T-helper 2 cell (primary cell): ENCODE measurements at places on chromosomes 1 and 21.

GRCh38 chr1:70042090-70042731 lies 163.2 kb downstream of the LRRC40 start:
- DNase-seq: no peak

DNA sequence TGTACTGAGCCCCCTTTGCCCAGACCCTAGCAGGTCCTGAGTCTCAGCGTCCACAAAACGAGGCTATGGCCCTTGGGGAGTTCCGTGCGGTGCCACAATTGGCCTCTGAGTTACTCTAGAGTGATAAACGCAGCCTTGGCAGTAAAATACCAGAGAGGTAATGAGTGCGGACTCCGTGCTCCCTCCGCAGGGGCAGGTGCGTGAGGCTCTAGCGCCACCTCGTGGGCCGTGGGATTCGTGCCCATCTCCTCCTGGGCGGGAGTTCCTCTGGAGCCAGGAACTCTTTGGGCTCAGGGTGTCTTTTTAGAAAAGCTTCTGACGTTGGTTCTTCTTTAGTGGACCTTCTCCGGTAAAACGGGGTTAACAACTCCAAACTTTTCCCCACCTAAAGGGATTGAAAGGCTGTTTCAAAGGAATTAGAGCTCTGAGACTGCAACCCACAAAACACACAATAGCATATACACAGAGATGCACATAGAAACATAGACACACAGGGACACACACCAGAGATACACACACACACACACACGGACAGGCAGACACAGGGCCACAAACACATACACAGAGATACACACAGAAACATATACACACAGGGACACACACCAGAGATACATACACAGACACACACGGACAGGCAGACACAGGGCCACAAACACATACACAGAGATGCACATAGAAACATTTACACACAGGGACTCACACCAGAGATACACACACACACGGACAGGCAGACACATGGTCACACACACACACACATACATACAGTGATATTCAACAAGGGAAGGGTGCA lies 99.4 kb downstream of the KCNJ15 start:
- DNase-seq: no peak

DNA sequence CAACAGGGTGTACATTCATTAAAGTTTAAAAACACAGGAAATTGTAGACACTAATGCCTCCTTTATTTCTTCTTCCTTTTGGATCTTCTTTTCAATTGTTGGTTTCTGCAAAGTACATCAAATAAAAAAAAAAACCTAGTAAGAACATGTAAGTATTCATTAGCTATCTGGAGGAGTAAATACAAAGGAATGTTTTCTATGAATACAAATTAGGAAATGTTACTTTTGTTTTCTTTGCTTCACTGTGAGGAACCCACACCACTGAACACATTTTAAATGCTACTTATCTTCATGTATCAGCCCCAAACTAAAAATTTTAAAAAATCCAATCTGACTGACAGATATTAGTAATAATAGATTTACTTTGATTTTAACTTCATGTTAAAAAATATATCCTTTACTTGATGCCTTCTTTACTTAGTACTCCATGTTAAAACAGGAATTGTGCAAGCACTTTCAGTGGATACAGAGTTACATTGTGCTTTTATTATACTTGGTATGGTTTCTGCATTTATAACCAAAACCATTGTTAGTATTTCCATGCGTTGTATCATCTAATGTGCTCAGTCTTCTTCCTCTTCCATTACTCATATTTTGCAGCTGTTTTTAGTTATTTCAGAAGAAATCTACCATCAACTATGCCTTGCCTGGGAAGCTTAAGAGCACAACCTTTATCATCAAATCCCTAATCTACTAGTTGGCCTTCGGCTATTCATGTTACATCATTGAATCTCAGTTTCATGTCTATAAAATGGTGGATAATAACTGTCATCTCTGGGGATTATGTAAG lies 236.9 kb upstream of the DPYD start:
- no peak for DNase-seq

DNA sequence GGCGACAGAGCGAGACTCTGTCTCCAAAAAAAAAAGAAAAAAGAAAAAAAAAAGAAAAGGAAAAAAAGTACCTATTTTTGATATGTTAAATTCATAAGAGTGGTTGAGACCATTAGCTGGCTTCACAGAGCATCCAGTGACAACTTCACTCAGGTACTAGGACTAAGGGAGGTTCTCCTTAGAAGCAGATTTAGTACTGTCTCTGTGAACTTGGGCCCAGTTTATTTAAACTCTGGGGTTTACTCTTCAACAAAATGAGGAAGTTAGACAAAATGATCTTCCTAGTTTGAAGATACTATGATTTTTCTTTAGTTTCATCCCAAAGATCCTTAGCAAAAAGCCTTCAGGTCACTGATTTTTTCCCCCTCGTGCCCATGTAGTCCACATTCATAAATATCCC lies 21.2 kb downstream of the MACO1 start:
- DNase-seq: no peak

DNA sequence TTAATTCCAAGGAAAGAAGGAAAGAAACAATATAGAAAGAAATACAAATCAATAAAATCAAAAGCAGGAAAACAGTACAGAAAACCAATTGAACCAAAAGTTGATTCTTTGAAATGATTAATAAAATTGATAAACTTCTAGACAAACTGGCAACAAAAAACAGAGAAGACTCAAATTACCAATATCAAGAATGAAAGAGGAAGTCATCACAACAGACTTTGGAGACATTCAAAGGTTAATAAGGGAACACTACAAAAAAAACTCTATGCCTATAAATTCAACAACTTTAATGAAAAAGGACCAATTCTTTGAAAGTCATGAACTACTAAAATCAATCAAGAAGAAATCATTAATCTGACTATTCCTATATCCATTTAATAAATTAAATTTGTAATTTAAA lies 329.3 kb upstream of the NR5A2 start:
- no peak for DNase-seq

DNA sequence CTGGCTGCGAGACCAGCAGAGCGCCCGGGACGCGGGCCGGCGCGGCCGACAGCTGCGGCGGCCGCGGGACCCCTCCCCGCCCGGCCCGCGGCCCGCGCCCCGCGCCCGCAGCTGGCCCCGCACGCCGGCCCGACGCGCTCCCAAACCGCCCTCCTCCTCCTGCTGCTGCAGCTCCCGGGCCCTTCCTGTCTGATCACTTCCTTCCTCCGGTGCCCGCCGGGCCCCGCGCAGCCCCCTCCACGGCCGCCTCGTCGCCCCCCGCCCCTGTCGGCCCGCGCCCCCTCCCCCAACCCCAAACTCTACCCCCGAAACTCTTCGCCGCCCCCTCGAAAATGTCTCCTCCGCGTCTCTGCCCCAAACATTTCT lies 594 bp downstream of the LUZP1 start:
- no peak for DNase-seq

- no peak for DNase-seq
These were observed 75.5 kb downstream of the LRRC7 start for GRCh38 chr1:69643266-69643665.

GRCh38 chr1:54559111-54559548 lies 11.1 kb downstream of the ACOT11 start:
- DNase-seq: no peak

- DNase-seq: no peak
These were observed 29.0 kb downstream of the ETS2 start for GRCh38 chr21:38834725-38835124.

GRCh38 chr1:175566247-175566646 lies 177.1 kb downstream of the TNR start:
- DNase-seq: no peak

DNA sequence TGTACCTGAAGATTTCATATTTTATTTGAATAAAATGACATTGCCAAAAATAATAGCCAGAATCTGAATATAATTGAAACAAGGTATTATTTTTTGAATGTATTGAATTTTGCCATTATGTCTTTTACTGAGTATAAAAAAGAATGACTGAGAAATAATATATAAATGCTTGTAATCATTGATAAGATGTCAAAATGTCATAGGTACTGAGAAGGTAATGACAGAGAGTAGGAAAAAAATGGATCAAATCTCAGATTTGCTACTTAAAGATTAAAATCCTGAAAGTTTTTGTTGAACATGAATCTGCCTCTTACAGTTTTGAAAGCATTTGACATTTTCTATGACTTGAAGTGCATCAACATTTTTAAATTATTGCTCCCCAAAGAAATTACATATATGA lies 1069.9 kb upstream of the ADGRL4 start:
- no peak for DNase-seq

- DNase-seq: no peak
These were observed 67.4 kb downstream of the KCNJ6 start for GRCh38 chr21:37848721-37849490.

DNA sequence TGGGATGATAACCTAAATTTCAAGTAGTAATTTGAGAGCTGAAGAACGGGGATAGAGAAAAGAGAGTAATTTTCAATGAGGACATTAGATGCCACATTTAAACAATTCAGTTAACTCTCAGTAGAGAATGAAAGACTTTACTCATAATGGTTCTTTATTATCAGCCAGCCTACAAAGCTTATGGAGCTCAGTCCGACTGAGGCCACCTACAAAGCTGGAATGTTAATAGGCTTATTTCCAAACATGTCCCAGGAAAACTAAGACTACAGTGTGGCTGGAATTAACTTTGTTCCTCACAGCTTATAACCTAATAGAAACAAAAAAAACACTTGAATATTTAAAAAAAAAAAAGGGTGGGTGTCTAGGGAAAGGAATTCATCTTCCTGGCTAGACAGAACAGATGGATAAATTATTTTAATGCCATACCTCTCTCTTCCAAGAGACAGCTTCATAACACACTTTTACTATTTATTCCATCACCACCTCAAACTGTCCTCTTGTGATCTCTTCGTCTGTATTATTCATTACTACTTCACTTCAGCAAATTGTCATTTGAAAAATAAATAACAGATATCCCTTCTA lies 9.8 kb downstream of the SLC19A2 start:
- DNase-seq: no peak

GRCh38 chr1:83697220-83697619 lies 301.7 kb downstream of the TTLL7 start:
- DNase-seq: no peak

- DNase-seq: no peak
These were observed 478.9 kb upstream of the CAMK1G start for GRCh38 chr1:209104646-209105045.

- peak; percentile 92 for DNase-seq
These were observed 33.1 kb upstream of the DIP2A start for GRCh38 chr21:46425571-46425970.

GRCh38 chr1:19547814-19548213 lies 62.5 kb upstream of the CAPZB start:
- no peak for DNase-seq

GRCh38 chr1:31705080-31705866 lies 1.5 kb upstream of the COL16A1 start:
- DNase-seq: peak; percentile 60

- DNase-seq: no peak
These were observed 1.5 kb downstream of the SLAMF8 start for GRCh38 chr1:159828176-159828575.

GRCh38 chr1:98677288-98677687 lies 15.8 kb downstream of the SNX7 start:
- no peak for DNase-seq

DNA sequence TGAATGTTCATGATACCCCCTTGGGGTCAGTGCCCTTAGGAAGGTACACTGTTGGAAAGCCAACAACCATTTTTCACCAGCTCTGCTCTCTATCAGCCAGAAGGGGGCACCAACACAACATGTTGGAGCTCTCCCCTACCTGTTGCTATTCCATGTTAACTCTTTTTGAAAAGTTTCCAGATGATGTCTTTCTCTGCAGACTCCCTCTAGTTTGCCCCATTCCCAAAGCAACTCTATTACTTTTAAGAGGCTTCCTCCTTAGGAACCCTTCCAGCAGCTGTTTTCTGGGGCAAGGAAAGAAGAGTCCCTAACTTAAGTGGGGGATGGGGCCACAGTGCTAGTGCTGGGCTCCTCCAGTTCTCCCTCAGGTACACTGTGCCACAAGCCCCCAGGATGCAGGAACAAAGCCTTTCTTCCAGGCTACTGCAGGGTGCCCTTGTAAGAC lies 22.9 kb upstream of the NDC1 start:
- peak; percentile 14 for DNase-seq

DNA sequence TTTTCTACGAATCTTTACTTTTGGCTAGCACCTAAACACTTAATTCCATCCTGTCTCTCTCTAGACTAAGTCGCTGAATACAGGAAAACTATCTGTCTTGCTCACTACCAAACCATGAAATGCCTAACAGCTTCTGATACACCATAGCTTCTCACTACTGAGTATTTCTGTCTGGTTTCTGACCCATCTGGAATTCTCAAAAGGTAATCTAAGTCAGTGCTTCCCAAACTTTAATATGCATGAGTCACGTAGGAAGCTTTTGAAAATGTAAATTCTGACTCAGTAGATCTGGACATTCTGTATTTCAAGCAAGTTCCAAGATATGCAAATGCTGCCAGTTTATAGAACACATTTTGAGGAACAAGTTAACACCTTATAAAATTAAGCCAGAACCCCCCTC lies 9.2 kb upstream of the OVGP1 start:
- DNase-seq: no peak

DNA sequence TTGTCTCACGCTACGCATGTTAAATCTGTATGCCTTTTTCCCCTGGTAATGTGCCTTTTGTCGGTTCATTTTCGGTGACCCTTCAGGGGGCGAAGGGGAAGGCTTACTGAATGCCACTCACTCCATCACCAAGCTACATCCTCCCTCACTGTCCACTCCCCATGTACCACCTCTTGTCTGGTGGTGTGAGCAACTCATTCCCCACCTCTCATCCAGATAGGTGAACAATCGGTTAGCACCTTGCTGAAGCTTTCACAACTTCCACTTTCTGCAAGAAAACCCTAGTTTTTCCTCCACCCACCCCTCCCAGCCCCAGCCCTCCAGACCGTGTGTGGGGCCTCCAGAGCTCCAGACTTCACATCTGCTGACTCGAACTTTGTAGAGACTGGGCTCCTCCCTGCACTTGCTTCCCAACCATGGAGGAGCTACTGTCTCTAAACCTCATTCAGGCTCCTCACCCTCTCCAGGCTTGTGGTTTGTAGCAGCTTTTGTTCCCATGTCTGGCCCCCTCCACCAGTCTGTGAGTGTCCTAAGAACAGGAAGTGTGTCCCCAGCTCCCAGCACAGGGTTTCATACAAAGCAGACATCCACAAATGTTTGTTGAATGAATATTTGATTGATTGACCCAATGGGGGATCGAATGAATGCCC lies 48.4 kb upstream of the RUNX3 start:
- DNase-seq: no peak
